ENCODE measurements at places on chromosomes 6 and 20.
A peak's percentile ranks its signal among the peaks of the same experiment; 100 is the strongest.

DNA sequence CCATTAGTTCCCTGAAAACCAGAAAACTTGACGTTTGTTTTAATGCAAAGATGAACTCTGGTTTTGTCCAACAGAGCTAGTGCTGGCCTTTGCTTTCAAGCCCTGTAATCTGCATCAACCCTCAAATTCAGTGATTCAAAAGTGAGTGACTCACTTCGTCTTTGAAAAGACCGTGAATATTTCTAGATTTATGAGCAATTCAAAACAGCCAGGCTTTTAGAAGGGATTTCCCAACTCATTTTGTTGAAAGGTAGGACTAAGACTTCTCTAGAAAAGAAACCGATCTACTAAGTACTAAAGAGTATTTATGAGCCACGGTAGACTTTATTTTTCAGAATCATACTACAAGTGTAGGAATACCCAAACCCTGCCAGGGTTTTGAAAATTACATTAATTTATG lies 121.5 kb downstream of the UST start:
- no peak for DNase-seq

- DNase-seq: no peak
Measured at GRCh38 chr6:1336246-1336843, 24.4 kb downstream of the FOXQ1 start.

DNA sequence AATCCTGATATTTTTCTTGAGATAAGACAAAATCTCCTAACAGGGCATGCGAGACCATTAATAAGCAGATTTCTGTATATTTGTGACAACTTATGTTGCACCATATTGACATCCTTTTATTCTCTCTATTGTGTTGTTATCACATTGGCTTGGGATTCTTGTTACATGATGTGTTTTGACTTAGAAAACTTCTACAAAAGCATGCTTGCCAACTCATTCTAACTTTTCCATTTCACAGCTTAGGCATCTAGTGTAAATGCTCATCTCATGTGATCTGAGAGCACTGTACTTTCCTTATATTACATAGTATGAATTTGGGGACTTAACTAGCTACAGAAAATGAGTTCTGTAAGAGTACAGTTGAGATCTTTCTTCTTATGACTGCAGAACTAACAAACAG lies 1040.7 kb upstream of the ADGRB3 start:
- DNase-seq: no peak

DNA sequence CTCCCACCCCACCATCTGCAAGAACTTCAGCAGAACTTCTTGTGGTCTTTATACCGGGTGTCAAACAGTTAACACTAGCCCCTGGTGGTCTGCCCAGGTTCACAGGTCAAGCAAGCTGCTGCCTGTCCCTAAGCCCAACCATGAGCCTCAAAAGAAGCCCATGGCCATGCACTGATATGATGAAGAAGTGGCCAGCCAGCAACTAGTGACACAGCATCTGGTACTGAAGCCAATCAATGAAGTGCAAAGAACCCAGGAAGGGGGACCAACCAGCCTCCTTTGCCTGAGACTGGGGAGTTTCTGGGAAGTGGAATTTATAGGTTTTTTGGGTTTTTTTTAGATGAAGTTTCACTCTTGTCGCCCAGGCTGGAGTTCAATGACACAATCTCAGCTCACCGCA lies 127.8 kb downstream of the MAFB start:
- no peak for DNase-seq

GRCh38 chr6:160088069-160088783 lies 33.4 kb upstream of the SLC22A1 start:
- DNase-seq: peak; percentile 2

DNA sequence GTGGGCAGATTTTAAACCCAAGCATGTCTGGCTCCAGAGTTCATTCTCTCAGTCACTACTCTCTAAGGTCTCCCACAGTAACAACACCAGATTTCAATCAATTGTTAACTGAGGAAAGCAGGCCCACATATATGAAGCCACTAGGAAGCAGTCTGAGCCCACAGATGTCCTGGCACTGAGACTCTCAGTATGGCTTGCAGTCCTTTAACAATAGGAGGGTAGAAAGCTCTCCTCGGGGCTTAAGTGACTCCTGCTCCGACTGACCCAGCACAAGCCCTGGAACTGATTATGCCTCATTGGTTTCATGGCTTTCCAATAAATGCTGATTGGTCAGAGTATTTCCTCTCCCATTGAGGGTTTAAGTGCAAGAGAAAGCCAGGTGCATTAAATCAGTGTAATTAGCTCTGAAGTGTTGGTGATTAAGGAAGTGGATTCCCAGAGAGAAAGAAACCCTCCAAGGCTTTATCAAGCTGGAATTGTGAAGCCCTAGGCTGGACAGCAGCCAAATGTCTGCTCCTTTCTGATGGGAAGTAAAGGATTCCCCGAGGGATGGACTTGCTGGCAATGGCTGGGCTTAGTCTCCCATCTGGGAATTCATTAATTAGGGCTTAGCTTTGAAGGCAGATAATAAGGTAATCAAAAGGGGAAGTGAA lies 76.6 kb upstream of the PROKR2 start:
- DNase-seq: no peak

GRCh38 chr6:90463359-90463758 lies 123.5 kb downstream of the MAP3K7 start:
- DNase-seq: no peak

- no peak for DNase-seq
Measured at GRCh38 chr6:114445846-114446245, 103.0 kb upstream of the HS3ST5 start.

- DNase-seq: peak; percentile 73
Measured at GRCh38 chr6:42783177-42783875, 1.5 kb downstream of the BICRAL start.

DNA sequence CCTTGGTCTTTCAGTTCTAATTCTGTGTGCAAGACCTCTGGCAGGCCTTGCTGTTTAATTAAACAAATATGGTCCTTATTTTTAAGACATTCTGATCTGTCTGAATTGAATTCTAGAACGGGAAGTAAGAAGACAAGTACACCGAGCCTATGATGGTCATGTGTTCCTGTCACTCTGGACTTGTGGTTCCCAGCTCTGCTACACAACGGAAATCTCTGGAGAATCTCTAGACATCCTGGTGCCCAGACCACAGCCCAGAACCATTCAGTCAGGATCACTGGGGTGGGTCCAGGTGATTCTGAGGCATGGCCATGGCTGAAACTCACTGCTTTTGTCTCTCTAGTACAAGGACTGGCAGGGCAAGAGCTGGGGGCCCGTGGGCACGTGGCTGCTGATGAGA lies 15.9 kb upstream of the KCNK16 start:
- DNase-seq: no peak

- peak; percentile 92 for DNase-seq
Measured at GRCh38 chr6:131368198-131368911, 204.7 kb upstream of the ARG1 start.

DNA sequence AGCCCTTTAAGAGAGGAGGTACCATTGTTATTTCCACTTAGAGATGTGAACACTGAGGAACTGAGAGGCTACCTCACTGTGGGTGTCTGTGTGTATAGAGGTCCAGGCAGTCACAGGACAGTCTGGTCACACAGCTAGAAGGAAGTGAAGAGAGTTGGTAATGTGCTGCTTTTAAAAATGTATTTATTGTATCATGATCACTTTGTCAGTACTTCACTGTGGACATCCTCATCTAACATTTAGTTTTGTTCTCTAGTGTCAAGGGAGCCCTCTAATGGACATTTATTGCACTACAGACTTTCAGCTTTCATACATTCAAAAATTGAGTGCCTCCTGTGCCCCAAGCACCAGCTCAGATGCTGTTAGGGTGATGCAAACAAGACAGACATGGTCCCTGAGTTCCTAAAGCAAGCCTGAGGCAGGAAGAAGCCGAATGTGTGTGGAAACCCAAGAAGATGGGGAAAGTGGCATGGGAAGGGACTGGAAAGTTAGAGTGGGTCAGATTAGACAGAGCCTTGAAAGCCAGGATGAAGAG lies 123.0 kb downstream of the SLC16A10 start:
- DNase-seq: peak; percentile 33

DNA sequence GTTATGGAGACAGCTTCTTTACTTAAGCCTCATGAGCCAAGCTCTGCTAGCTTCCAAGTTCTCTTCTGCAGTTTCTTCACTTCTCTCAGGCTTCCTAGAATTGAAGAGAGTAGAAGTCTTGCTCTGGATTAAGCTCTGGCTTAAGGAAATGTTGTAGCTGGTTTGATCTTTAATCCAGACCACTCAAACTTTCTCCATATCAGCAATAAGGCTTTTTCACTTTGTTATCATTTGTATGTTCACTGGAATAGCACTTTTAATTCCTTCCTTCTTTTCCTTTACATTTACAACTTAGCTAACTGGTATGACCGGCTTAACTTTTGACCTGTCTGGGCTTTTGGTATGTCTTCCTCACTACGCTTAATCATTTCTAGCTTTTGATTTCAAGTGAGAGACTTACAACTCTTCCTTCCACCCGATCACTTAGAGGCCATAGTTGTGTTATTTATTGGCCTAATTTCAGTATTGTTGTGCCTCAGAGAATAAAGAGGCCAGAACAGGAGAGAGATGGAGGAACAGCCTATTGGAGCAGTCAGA lies 236.6 kb upstream of the BMP2 start:
- no peak for DNase-seq

DNA sequence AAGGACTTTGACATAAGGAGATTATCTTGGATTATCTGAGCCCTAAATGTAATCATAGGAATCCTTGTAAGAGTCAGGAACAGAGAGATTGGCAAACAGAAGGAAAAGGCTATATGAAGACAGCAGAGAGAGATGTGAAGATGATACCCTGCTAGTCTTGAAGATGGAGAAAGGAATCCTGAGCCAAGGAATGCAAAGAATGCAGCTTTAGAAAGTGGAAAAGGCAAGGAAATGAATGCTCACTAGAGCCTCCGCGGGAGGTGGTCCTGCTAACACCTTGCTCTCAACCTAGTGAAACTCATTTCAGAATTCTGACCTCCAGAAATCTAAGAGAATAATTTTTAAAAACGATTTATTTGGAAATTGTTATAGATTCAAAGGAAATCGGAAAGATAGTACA lies 117.1 kb downstream of the TBXT start:
- no peak for DNase-seq

- DNase-seq: no peak
Measured at GRCh38 chr6:166258854-166259276, 49.3 kb downstream of the PRR18 start.

GRCh38 chr6:29011276-29011734 lies 6.2 kb upstream of the ZNF311 start:
- peak; percentile 34 for DNase-seq

GRCh38 chr6:12356983-12357972 lies 67.1 kb downstream of the EDN1 start:
- no peak for DNase-seq

- DNase-seq: peak; percentile 65
Measured at GRCh38 chr6:21887231-21888185, 294.0 kb downstream of the SOX4 start.

GRCh38 chr20:41100001-41100480 lies 37.3 kb upstream of the PLCG1 start:
- no peak for DNase-seq

- no peak for DNase-seq
Measured at GRCh38 chr6:93282521-93283031, 136.8 kb downstream of the EPHA7 start.
